CD4-positive, alpha-beta T cell treated with Interleukin-6 at 100 ng/mL for 8 hours (primary cell): ENCODE measurements at places on chromosomes 11 and 22.
A peak's percentile ranks its signal among the peaks of the same experiment; 100 is the strongest.

- DNase-seq: peak; percentile 14
Measured at GRCh38 chr11:12086271-12087074, 23.9 kb upstream of the MICAL2 start.

DNA sequence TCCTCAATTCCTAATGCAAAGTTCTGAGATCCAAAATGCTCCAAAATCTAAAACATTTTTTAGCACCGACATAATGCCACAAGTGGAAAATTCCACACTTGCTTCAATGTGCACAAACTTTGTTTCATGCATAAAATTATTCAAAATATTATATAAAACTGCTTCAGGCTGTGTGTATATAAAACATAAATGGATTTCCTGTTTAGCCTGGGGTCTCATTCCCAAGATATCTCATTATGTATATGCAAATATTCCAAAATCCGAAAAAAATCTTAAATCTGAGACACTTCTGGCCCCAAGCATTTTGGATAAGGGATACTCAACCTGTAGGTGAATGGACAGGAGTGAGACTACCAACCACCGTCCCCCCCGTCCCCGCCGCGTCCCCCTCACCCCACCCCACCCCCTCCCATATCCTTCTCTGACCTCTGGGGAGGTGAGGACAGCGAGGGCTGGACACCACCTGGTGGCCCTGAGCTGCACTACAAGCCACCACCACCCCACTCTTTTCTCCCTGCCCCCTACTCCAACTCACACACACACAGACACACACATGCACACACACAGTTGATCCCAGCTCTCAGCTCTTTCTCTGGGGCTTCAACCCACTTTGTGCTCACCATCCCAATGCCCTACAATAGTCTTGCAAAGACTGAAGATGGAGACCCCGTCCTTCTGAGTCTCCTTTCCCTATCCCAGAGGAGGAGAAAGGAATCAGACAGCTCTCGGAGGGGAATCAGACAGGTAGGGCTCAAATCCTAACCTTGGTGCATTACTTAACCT, 101.0 kb downstream of the PDE2A start:
- DNase-seq: no peak

DNA sequence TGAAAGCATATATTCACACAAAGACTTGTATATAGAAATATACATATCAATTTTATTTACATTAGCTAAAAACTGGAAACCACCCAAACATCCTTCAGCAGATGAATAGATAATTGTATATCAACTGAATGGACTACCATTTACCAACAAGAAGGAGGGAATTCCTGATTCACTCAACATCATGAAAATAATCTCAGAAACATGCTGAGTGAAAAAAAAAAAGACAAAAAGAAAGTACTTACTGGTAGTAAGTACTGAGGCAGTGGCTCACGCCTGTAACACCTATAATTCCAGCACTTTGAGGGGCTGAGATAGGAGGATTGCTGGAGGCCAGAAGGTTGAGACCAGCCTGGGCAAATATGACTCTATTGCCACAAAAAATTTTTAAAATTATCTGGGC, 7.4 kb upstream of the IPO7 start:
- no peak for DNase-seq

GRCh38 chr11:129930296-129930695, 34.9 kb upstream of the NFRKB start:
- no peak for DNase-seq

DNA sequence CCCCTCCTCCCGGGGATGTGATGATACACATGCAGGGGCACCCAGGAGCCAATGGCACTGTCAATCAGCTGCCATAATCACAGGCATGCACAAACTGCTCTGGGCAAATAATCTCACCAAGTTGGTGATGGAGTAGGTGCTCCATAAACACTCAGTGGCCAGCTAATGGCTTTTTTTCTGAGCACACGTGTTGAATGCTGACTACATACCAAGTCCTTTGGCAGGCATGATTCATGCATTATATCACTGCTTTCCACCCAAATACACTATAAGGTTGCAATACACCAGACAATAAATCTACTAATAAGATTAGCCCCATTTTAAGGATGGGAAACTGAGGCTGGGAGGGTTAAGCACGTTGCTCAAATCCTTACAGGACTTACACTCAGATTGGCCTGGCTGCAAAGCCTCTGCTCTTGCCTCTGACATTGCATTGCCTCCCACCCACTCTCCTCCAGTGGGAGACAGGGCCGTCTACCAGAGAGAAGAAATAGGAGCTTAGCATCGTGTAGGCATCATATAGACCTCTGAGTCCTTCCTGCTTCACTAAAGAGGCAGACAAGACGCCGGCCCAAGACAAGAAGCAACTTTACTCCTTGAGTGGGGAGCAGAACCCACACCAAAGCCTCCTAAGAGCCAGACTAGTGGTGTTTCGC, 32.7 kb upstream of the ACCSL start:
- DNase-seq: no peak

- DNase-seq: no peak
Measured at GRCh38 chr11:112580864-112581263, 320.2 kb upstream of the PLET1 start.

DNA sequence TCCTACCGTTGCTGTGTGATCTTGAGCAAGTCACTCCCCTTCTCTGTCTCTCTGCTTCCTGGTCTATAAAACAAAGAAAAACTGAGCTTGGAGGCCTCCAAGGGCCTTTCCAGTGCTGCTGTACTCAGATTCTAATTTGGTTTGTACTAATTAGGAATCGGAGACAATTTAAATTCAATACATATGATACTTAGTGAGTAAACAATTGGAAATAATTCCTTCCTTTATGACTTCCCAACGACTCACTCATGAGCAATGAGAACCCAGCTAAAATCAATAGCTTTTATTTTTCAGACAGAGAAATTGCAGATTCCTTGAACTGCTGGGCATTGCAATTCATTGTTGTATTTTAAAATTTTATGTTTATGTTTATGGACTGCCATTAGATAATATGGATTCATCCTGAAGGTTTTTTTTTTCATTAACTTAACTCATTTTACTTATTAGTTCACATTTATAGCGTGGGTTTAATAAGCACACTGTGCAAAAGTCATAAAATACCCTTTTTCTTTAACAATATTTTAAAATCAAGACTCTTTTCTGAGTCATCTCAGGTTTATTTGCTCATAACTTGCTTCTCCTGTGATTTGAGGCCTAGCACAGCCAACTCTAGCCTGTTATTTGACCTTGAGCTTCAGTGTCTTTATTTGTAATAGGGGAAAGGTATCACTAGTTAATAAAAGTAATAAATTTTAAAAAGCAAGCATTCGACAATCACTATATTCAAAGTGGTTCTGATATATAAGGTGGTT, 95.8 kb downstream of the TP53I11 start:
- DNase-seq: no peak

- DNase-seq: no peak
Measured at GRCh38 chr11:70839851-70840250, 412.5 kb downstream of the SHANK2 start.

- DNase-seq: no peak
Measured at GRCh38 chr11:131840545-131840944, 470.1 kb downstream of the NTM start.

DNA sequence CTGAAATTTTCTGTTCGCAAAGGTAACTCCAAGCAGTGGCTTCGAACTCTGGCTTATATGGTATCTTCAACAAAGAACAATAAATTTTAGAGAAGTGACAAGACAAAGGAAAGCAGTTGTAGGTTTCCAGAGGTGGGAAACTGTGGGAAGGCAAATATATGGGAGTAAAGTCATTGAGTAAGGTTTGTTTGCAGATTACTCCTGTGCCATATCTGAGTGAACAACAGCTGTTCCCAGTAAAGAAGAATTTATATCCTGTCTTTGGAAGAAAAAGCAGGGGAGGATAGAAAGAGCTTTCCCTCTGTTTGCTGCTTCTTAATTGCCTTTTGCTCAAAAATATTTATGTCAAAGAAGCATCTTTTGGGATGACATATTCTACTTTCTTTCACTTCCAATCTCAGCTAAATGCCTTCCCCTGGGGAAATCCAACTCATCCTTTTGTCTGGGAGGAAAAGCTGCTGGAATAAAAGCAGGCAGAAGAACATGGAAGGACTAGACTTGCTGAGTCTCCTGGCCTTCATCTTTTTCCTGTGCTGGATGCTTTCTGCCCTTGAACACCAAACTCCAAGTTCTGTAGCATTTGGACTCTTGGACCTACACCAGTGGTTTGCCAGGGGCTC, 10.4 kb upstream of the RCN1 start:
- DNase-seq: no peak

GRCh38 chr11:1733716-1734640, 16.4 kb downstream of the IFITM10 start:
- DNase-seq: no peak
